ENCODE measurements at places on chromosomes 5 and 9. TPM values are rescaled to one million over a fixed set of nuclear protein-coding genes. Genes with fewer than 3 reads are reported as not detected.

DNA sequence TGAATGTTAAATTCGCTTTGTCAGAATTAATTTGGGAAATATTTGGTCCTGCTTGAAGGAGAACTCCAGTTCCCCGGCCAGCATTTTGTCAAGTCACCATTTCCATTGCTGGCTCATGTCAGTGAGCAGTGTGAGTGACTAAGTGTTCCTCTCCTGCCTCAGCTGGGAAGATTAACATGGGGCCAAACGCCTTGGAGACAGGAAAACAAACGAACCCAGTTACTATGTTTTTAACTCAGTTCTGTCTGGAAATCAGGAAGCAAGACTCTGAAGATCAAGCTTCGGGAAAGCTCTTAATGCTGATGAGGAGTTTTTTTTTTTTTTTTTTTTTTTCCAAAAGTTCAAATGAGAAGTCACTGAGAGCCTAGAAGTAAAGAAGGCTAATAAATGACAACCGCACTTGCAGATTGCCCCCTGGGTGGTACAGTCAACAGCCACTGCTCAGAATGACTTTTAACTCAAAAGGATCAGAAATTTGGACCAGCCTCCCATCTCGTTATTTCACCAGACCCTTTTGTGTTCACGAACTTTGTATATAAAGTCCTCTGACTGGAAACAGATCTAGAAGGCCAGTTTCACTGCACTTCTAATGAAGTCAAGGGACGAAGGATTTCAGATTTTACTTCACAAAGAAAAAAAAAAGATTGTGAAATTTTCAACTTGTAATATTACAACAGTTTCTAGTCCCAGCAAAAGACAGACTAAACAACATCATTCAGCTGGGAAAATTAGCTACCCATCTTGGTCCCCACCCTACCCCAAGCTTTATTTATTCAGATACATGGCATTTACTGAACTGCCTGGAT is 121.3 kb downstream of the LHFPL2 start:
- peak; percentile 62 for DNase-seq

GRCh38 chr5:95449460-95449859 is 58.3 kb downstream of the FAM81B start:
- DNase-seq = peak; percentile 41

GRCh38 chr5:100779669-100780375 is 123.3 kb downstream of the ST8SIA4 start:
- no peak for DNase-seq

DNA sequence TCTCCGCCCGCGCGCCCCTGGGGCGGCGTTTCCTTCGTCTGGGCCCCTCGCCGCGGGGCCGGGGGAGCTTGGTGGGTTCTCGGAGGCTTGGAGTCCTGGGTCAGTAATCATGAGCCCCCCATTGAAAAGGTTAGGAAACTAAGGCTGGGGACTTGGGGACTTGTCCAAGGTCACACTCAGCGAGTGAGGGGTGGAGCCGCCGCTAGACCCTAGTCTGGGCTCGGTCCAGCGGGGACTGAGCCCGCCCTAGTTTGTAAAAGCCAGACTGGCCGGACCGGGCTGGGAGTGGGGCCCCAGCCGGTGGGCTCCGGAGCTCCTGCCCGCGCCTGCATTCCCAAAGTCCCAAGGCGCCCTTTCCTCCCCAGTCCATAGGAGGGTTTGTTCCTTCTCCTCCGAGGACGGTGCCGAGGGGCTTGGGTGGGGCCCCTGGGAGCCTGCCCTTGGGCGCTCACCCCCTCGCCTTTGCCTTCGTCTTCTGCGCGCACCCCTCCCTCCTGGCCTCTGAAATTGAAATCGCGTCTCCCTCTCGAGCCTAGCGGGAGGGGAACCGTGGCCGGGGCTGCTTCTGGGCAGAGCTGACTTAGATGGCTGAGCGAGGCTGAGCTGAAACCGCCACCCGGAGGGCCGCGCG is 995 bp downstream of the OLFM1 start:
- peak; percentile 47 for DNase-seq

GRCh38 chr5:68331192-68332079 is 115.9 kb downstream of the PIK3R1 start:
- no peak for DNase-seq

DNA sequence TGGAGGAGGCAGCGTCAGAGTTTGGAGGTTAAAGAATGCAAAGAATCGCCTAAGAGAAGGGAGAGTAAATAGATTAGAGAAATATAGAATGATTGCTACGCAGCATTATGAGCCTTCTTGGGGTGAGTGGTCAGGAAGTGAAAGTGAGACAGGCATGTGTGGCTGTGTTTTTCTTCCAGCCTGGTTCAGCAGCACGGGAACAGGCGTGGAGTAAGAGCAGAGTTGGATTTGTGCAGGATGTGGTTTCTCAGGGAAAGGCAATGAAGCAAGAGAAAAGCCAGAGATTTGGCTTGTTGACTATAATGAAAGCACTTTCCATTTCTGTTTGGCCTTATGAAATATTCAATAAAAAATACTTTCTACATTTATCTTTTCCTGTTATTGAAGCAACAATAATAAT is 34.3 kb upstream of the FRMD3 start:
- no peak for DNase-seq

DNA sequence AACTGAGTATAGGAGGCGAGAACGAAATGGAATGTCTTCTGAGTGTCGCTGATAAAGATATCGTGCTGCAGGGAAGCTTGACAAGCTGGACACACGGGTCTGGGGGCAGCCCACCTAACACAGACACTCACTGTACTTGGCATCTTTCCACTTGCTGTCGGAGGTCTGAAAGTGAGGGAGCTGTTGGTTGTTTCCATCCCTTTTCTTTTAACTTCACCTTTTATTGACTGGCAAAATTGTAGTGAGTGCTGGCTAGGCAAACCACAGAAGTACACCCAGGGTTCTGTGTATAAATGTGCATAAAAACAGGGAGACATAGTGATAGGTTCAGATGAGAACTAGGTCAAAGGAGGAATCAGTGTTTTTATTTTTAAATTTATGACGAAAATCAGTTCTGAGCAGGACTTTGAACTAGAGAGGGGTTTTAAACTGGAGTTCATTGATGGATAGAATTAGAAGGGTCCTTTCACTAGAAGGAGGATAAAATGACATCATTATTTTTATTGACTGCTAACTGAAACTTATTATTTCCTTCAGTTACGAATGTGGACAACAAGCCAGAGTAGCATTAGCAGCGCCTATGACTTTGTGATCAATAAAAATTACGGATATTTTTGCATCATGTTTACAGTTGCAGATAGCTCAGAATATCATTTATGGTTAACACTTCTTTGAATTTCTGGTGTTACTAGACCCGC is 817 bp downstream of the GAPVD1 start:
- DNase-seq = no peak

GRCh38 chr9:38284039-38284575 is 108.4 kb upstream of the ALDH1B1 start:
- no peak for DNase-seq

GRCh38 chr5:14547666-14548065 is 33.9 kb upstream of the OTULINL start:
- no peak for DNase-seq

DNA sequence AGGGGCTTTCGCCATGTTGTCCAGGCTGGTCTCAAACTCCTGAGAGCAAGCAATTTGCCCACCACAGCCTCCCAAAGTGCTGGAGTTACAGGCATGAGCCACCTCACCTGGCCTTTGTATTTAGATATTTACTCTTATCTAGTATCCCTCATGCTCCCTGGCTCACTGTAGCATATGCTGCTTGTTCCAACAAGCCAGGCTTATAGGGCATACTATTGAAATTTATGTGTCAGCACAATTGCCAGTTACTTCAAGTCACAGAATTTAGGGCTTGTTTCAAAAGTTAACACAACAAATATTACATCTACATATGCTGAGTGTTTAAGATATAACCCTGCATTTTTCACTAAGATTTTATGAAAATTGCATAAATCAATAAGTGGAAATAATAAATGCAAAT is 469.2 kb upstream of the ZNF608 start:
- DNase-seq = no peak

- no peak for DNase-seq
Measured at GRCh38 chr5:147340941-147341340, 106.1 kb downstream of the STK32A start.

DNA sequence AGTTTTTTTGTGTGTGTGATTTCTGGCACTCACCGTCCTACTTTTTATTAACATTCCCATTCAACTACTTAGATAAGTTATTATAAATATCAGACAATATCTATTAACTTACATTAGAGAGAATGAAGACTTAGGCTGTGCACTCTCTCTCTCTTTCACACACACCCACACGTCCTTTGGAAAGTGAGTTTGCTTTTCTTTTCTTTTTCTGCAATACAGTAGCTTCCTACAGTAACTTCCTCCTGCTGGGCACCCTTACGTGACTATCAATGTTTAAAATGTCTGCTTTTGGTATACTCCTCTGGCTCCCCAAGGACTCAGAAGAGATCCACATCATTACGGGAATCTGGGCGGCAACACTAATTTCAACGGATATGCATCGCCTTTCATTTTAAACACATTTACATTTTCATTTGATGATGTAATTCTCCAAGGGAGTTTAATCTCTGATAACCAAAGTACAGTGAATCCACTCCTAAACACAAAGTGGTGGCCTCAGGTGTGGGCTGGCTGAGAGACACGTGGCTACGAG is 179.5 kb downstream of the MAPKAP1 start:
- no peak for DNase-seq

- DNase-seq = no peak
Measured at GRCh38 chr5:50807661-50808060, 141.2 kb downstream of the PARP8 start.

- DNase-seq = no peak
Measured at GRCh38 chr5:90307322-90307721, 102.2 kb downstream of the CETN3 start.

GRCh38 chr5:173780235-173781234 is 107.6 kb upstream of the CPEB4 start:
- no peak for DNase-seq

GRCh38 chr5:148125641-148126040 is 42.7 kb upstream of the SPINK14 start:
- peak; percentile 10 for DNase-seq

DNA sequence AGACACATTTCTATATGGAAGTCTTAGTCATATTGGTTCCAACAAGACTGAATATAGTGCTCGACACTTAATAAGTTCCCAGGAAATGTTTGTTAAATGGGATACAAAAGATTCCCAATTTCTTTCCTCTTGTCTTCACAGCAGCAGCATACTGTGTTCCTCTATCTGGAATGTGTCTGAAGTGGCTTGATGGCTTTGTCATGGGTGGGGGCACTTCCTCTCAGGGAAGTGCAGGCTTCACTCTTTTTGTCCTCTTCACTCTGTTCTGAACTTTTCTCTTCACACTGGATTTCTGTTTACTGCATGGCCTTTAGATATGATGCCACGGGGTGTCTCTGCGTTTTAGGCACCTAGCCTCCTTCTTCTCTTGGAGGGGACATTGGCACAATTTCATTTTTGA is 127.7 kb upstream of the C9orf72 start:
- DNase-seq = no peak

- no peak for DNase-seq
Measured at GRCh38 chr5:132438917-132439316, 51.7 kb downstream of the IRF1 start.

GRCh38 chr9:35646153-35646532 is 4.6 kb downstream of the SIT1 start:
- DNase-seq = peak; percentile 91

Gene C5orf52
- polyA plus RNA-seq = not detected

Gene ANKRD33B
- 2.7 TPM for polyA plus RNA-seq

Gene CMYA5
- 0.42 TPM for polyA plus RNA-seq

Gene EIF4E1B
- polyA plus RNA-seq = not detected

Gene BSPRY
- polyA plus RNA-seq = 5.0 TPM
